ENCODE measurements at places on chromosomes 7 and 10.
A peak's percentile ranks its signal among the peaks of the same experiment; 100 is the strongest.

- DNase-seq = no peak
These were observed 253.0 kb upstream of the GRB10 start for GRCh38 chr7:51035716-51036115.

GRCh38 chr10:87928996-87929395, 65.6 kb downstream of the PTEN start:
- no peak for DNase-seq

- no peak for DNase-seq
These were observed 312.3 kb downstream of the REEP3 start for GRCh38 chr10:63833411-63834060.

DNA sequence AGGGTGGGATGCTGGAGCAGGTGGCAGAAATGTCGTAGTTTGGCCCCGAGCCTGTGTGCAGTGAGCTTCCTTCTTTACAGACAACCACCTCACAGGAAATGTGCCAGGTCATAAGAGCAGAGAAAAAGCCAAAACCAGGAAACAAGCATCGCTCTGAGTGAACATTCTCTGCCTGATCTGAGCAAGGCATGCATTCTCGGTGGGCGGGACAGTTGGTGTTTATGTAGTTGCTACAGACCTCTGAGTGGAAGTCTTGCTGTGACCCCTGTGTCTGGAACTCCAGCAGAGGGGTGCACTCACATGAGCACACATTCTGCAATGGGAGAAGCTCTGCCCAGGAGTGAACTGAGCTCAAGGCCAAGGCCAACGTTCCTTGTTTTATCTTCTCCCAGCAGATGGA, 230.1 kb downstream of the TCERG1L start:
- DNase-seq = no peak

DNA sequence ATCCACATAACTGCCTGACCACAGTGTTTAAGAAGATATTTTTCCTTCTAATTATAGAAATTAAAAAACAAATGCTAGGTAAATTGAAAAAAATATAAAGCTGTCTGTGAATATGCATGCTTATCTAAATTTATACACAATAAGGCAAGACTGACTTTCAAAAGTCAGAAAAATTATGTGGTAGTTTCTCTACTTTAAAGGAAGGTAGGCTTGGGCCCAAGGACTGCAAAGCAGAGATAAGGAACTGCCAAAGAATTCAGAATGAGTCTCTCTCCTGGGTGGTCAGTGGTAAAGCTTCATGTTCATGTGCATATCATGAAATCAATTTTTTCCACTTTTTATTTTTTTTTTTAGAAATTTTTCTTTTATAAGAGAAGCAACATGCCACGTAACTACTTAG, 998.6 kb downstream of the REEP3 start:
- DNase-seq = no peak

DNA sequence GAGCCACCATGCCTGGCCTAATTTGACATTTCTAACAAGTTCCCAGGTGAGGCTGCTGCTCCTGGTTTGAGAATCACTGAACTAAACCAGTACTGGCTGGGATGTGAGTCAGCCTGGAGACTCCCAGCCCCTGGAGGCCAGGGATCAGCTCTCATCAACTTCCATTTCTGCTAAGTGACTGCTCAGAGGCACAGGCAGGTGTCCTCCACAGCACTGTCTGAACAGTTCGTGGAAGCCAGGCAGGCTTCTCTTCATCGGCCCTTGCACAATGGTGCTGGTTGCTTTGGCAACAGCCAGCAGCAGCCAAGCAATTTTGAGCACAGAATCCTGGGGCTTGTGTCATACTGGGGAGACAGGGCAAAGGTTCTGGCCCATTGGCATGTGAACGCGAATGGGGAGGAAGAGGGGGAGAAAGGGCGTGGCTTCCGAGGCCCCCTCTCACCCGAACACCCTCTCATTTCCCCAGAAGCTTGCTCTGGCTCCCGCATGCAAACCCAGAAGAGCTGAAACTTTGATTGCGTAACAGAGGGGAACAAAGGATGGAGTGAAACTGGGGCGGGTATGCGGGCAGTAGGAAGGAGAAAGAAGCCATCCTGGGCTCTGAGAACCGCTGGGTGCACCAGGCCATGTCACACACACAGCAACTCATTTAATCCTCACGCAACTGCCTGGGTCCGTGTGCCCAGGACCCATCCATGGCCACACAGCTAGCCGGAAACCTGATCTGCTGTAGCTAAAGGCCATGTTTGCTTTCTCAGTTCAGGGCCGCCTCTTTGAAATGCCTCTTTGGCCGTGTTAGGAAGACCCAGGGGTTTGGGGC, 9.0 kb upstream of the POR start:
- DNase-seq = no peak

DNA sequence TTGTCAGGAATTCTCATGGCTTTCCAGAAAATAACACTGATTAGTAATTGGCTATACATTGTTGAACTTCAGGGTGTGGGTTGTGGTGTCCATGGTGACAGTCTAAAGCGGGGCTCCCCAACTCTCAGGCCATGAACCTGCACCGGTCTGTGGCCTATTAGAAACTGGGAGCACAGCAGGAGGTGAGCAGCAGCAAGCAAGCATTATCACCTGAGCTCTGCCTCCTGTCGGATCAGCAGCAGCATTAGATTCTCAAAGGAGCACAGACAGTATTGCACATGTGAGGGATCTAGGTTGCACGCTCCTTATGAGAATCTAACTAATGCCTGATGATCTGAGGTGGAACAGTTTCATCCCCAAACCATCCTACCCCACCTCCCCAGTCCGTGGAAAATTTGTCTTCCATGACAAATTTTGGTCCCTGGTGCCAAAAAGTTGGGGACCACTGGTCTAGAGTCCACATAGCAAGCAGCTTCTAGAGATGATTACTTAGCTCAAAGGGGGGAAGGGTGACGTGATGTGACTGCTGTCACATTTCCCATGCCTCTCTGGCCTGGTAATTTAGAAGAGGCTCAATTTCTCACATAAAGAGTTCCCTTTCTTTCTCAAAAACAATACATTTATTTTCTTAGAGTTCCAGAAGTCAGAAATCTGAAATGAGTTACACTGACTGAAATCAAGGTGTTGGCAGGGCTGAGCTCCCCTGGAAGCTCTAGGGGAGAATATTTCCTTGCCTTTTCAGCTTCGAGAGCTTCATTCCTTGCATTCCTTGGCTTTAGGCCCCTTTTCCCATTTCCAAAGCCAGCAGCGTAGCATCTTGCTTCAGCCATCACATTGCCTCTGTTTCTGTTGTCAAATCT, 17.6 kb upstream of the FAM221A start:
- no peak for DNase-seq

GRCh38 chr7:66250711-66251110, 45.6 kb downstream of the TPST1 start:
- no peak for DNase-seq

DNA sequence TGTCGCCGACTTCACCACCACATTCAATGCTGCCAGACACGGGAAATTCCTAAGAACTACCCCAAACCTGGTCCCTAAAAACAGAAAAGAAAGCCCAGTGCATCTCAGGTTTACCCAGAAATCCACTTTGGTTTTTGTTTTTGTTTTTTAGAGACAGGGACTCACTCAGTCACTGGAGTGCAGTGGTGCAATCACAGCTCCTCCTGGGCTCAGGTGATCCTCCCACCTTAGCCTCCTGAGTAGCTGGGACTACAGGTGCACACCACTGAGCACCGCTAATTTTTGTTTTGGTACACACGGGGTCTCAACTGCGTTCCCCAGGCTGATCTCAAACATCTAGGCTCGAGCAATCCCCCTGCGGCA, 22.8 kb downstream of the MAD1L1 start:
- DNase-seq = no peak

GRCh38 chr7:105454921-105455320, 66.2 kb upstream of the SRPK2 start:
- DNase-seq = no peak

DNA sequence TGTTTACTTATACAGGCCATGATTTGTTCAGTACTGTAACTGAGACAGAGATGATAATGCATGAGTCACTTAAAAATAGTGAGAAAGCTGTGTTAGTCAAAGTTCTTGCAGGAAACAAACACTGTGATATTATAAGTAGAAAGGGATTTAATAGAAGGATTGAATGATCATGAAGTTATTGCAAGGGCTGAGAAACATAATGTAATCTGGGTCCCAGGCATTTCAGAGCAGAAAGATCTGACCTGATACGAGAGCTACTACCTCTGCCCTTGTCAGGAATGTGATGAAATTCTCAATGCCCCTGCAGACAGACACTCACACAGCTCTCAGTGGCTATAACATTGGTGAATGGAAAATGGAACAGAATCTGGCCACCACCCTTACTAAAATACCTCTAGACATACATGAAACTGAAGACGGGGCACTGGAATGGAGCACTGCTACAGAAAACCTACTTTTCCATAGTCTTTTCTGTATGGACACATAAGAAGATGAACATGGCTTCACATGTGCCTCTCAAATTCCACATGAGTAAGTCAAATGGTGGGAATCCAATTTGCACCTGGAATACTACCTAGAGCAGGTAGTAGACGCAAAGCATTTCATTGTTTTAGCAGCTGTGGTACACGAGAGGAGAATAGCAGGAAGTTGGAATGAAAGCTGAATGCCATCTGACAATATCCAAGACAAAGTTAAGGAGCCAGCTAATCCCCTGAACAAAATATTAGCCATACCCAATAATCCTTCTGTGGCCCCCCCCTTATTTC, 19.1 kb upstream of the VWDE start:
- DNase-seq = no peak

DNA sequence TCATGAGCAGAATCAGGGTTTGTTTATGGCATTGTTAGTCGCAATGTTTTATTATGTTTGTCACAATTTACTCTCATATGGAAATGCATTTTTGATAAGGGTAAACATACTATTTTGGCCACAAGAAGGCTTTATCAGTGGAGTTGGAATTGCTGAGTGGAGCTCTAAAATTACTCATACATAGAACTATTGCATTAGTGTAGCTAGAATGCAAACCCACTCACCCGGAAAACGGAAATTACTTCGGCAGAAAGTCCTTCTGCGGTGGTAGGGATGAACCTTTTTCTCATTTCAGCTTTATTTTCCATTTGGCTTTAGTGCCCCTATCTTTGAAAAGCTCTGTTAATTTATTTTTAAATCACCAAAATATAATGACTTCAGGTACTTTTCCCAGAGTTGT, 42.8 kb upstream of the NPY start:
- no peak for DNase-seq

DNA sequence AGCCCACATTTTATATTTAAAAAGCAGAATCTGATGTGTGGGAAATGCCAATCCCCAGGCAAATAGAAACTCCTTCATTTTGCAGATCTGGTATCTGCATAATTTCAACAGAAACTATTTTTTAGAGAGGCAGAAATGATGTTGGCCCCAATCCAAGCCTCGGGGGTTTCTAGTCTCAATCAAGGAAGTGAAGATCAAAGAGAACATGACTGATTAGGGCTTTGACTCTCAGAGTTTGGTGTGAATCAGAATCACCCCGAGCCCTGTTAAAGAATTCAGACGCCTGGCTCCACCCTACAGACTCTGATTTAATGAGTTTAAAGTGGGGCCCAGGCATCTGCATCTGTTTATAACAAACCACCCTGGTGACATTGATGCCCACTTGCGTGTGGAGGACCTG, 36.7 kb upstream of the UBE2H start:
- peak; percentile 67 for DNase-seq

DNA sequence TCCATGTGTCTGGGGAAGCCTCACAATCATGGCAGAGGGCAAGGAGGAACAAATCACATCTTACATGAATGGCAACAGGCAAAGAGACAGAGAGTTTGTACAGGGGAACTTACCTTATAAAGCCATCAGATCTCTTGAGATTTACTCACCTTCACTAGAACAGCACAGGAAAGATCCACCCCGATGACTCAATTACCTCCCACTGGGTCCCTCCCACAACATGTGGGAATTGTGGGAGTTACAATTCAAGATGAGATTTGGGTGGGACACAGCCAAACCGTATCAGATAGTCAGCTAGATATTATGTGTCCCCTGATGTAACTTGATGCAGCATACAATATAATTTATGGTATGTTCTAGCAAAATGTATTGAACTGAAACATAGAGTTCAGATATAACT, 14.1 kb upstream of the CEP41 start:
- DNase-seq = no peak

- no peak for DNase-seq
These were observed 23.9 kb downstream of the STEAP1 start for GRCh38 chr7:90178166-90178565.

DNA sequence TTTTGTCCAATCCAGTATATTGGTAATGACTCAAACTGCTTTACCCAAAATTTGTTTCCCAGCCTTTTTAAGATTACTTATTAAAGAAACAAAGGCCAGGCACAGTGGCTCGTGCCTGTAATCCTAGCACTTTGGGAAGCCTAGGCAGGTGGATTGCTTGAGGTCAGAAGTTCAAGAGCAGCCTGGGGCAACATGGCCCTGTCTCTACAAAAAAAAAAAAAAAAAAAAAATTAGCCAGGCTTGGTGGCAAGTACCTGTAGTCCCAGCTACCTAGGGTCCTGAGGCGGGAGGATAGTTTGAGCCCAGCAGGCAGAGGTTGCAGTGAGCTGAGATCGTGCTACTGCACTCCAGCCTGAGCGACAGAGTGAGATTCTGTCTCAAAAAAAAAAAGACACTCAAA, 7.0 kb upstream of the ARHGAP12 start:
- DNase-seq = no peak

- DNase-seq = no peak
These were observed 8.9 kb upstream of the CUBN start for GRCh38 chr10:17138460-17139042.

DNA sequence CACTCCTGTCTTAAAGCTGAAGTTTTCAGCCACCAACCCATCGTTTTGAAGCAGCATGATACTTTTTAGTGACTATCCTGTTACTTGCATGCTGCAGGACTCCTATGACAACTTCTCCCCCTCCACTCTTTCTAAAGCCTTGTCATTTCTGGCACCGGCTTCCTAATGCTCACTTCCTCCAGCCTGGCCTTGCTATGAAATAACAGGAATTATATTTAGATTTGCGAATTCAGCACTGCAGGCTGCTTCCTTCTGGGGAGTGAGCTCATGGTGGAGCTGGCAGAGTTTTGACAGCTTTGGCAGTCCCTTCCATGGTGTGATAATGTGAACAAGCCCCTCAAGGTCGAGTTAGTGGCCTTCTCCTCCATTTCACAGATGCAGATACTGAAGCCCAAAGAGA, 13.4 kb downstream of the BLNK start:
- no peak for DNase-seq

GRCh38 chr7:1844336-1844950, 174.4 kb downstream of the ELFN1 start:
- no peak for DNase-seq

- DNase-seq = no peak
These were observed 3.1 kb upstream of the HOXA4 start for GRCh38 chr7:27133409-27134231.

- peak; percentile 22 for DNase-seq
These were observed 193.2 kb downstream of the DNAJB6 start for GRCh38 chr7:157529768-157530560.

Measured in activated CD8-positive, alpha-beta memory T cell treated with anti-CD3 and anti-CD28 coated beads, Interleukin-2, amount 50 U/mL, for 48 hours (primary cell).